ENCODE measurements at places on chromosomes 4 and X. TPM values are rescaled to one million over a fixed set of nuclear protein-coding genes. Genes with fewer than 3 reads are reported as not detected.

GRCh38 chr4:60800701-60801100 is 399.4 kb upstream of the ADGRL3 start:
- no peak overlapping the region for H3K27ac ChIP-seq
- H3K4me3 ChIP-seq, result no peak overlapping the region
- DNase-seq, result no peak
- H3K36me3 ChIP-seq, result no peaks in the 10 kb centered on the region

GRCh38 chr4:54700986-54701385 is 43.2 kb downstream of the KIT start:
- no peaks in the 10 kb centered on the region for H3K4me1 ChIP-seq
- no peak overlapping the region for H3K27ac ChIP-seq
- no peak for DNase-seq
- no peaks in the 10 kb centered on the region for H3K27me3 ChIP-seq

USP11 gene
- 56.0 TPM for total RNA-seq

FAM53A gene
- total RNA-seq, result 2.8 TPM

- no peak overlapping the region for H3K4me3 ChIP-seq
- no peak overlapping the region for H3K27ac ChIP-seq
- H3K36me3 ChIP-seq, result no peaks in the 10 kb centered on the region
- H3K27me3 ChIP-seq, result no peaks in the 10 kb centered on the region
- DNase-seq, result no peak
Measured at GRCh38 chr4:164828955-164829354, 48.0 kb upstream of the APELA start.

DNA sequence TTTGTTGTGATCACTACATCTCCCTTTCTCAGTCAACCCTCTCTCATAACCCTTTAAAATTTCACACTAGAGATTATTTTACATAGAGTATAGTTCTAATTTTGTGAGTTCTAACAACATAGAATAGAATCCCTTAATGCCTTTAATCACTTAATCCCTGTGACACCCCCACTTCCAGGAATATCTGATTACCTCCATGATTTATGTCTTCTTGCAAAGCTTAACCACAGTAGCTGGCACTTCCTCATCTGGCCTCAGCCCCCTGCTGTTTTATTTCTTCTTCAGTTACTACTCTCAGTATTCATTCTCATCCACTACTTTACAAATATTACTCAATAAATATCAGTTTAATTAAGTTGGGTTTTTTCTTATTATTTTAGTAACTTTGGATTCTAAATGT is 340.9 kb downstream of the CENPC start:
- no peaks in the 10 kb centered on the region for H3K4me1 ChIP-seq
- no peaks in the 10 kb centered on the region for H3K36me3 ChIP-seq
- H3K27me3 ChIP-seq, result no peaks in the 10 kb centered on the region
- no peak overlapping the region for H3K4me3 ChIP-seq
- no peak for DNase-seq

- peaks cover 15% of the 10 kb centered on the region for H3K36me3 ChIP-seq
- no peak for DNase-seq
- no peak overlapping the region for H3K27ac ChIP-seq
- H3K4me3 ChIP-seq, result no peak overlapping the region
Measured at GRCh38 chr4:94455081-94455480, 3.3 kb downstream of the PDLIM5 start.

- peak; percentile 71 for DNase-seq
- no peaks in the 10 kb centered on the region for H3K27me3 ChIP-seq
- H3K36me3 ChIP-seq, result no peaks in the 10 kb centered on the region
- H3K4me3 ChIP-seq, result no peak overlapping the region
- peak overlapping the region; percentile 24 for H3K27ac ChIP-seq
Measured at GRCh38 chrX:153981771-153982533, 9.4 kb downstream of the TMEM187 start.

DNA sequence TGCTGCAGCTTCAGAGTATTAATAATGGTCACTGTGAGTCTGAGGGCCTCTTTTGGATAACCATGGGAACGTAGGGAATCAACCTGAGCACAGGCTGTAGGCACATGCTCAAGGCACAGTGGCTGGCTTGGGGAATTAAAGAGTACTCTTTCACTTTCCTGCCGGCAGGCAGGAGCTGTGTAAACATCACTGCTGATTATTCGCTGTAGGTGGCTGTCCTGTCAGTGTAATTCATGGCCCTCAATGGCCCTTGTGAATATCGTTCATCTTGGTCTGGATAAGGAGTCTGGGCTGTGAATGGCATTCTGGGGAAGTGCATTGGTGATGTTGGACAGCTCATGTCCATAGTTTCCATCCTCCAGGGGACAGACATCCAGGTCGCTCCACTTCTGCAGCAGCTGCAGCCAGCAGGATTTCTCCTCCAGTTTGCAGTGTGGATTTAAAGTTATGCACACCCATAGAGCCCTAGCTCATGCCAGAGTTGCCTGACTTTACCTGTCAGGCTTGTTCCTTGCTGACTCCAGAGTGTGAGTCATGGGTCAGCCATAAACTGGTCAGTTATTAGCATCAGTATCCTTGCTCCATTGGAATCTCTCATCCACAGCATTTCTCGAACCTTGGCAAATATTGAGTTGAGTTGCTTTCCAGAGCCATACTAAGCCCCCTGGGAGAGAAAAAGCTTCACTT is 43.0 kb downstream of the C4orf33 start:
- no peaks in the 10 kb centered on the region for H3K4me1 ChIP-seq
- H3K27me3 ChIP-seq, result no peaks in the 10 kb centered on the region
- no peak overlapping the region for H3K4me3 ChIP-seq
- DNase-seq, result no peak
- no peak overlapping the region for H3K27ac ChIP-seq

SPARCL1 gene
- total RNA-seq, result 369 TPM
